ENCODE measurements at places on chromosomes 6 and 20. TPM values are rescaled to one million over a fixed set of nuclear protein-coding genes. Genes with fewer than 3 reads are reported as not detected.

GRCh38 chr6:160462551-160463109 lies 114.5 kb downstream of the SLC22A3 start:
- DNase-seq: peak; percentile 76

Gene ID4
- not detected for total RNA-seq

Gene KCNK16
- not detected for total RNA-seq

Gene CENPW
- total RNA-seq: 35.0 TPM

Gene SLC9A8
- total RNA-seq: 16.5 TPM

Gene BPIFB1
- not detected for total RNA-seq

DNA sequence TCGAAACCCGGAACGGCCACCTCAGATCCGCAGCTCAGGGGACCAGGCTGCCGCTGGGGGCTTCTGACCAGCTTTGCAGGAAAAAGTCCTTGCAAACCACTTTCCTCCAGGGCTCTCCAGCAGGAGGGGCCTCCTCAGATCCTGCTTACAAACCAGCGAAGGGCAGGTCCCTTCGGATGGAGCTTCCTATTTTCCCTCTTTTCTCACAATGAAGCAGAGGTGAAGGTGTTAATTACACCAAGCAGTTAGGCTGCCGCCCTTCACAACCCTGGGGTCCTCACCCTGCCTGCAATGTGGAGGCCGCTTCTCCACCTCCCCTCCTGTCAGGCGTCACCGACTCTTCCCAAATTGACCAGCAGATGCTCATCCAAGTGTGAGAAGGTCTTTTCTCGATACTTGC lies 5.7 kb downstream of the ARHGAP40 start:
- no peak for DNase-seq

GRCh38 chr6:102223942-102224341 lies 830.4 kb downstream of the GRIK2 start:
- no peak for DNase-seq

GRCh38 chr6:125780540-125781313 lies 10.0 kb upstream of the NCOA7 start:
- DNase-seq: peak; percentile 92

DNA sequence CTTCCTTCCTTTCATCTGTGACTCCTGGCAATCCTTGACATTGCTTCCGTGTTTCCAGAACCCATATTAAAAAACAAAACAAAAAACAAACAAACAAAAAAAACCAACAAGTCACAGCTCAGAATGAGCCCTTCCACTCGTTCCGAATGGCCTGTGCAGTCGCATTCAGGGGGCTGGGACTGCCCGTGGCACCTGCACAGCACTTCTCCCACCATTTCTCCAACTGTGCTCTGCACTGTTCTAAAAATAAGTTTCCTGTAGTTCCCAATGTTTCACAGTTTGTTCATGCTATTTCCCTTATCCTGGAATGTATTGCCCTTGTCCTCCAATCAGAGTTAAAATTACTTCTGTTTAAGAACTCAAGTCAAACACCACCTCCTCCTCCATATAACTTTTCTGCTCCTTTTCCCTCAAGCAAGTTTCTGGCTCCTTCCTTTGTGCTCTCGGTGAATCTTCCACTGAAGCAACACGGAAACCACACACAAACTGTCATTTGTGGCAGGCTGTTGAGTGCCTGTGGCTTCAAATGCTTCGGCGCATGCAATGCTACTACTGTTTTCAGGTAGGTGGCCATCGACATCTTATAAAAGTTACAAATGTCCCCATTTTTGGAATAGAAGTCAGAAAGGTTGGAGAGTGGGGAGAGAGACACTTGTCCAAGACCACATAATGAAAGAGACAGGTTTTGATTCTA lies 57.7 kb downstream of the PDE10A start:
- no peak for DNase-seq

GRCh38 chr20:17343656-17344452 lies 117.0 kb downstream of the PCSK2 start:
- DNase-seq: no peak

GRCh38 chr6:134464690-134465411 lies 146.9 kb upstream of the SGK1 start:
- peak; percentile 76 for DNase-seq

- no peak for DNase-seq
Measured at GRCh38 chr20:3603108-3603507, 60.1 kb downstream of the GFRA4 start.

DNA sequence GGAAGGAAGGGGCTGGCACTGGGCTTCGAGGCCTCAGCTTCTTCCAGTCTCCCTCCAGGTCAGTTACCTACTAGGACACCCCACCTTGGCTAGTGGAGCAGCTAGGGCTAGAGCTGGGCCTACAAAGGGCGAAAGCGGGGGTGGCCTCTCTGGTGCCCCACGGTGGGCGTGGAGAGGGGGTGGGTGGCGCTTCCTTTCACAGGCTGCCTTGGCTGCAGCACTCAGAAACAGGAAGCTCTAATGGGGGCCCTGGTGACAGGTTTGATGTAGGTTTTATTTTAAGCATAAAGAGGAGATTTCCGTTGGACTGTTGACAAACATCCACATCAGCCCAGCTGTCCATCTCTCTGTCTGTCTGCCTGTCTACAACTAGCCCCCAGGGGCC lies 13.4 kb downstream of the FAM110A start:
- no peak for DNase-seq

DNA sequence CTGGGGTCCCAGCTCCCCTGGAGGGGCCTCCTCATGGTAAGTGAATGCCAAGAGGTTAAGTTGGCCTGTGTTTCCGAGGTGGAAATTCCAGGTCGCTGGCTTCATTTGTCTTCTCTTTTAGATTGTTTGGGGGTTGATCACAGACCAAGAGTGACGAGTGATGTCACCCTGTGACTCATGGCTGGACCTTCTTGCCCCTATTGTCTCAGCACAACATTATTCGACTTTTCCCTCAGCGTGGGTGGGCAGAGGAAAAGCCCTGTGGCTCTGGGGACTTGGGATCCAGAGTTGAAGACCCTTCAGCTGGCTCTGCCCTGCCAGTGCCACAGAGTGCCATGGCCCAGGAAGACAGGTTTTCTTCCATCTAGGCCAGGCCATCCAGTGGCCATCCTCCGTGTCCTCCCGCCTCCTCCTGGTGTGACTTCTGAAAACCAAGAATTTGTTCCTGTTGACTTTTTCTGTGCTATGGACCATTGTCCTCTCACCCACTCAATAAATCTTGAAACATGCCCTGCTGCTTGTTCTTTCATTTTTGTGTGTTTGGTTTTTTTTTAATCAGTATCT lies 15.4 kb upstream of the SNHG17 start:
- DNase-seq: no peak

Gene CTCFL
- not detected for total RNA-seq

DNA sequence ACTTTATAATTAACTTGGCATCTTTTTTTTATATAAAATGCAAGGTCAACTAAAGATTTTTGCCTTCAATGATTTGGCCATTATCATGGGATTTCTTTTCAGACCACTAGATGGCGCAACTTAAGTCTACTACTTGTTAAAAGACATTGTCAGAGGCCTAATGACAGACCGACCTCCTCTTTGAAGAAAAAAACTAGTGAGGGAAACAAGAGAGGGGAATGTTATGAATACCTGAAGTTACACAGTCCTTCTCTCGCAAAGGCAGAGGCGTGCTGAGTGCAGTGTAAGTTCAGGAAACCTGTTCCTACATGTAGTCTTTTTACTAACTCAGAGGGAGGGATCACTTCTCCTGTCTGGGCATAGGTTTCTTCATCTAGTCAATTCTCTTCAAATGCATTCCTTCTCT lies 9.3 kb downstream of the TRAPPC3L start:
- peak; percentile 70 for DNase-seq

Gene LY6G5C
- total RNA-seq: 0.64 TPM

DNA sequence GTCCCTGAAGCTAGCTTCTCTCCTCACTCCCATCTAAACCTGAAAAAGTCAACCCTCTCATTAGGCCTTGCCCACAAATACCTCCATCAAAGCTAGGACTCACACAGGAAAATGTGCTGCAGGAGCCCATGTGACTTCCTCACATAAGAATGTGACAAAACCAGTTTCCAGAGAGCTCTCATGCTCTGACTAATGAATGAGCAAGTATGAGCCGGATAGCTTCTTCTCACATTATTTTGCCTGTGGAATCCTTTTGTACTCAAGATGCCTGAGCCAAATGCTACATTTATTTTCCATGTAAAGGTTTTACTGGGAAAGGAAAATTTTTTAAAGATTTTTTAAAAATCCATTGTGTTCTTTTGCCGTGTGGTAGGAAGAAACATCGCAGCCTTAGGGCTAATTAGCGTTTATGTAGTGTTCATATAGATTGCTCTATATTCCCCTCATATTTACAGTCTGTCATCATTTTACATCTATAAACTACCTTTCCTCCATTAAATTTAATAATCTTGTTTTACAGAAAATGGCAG lies 68.6 kb upstream of the CCN6 start:
- peak; percentile 66 for DNase-seq

Gene EHMT2
- total RNA-seq: 20.2 TPM

GRCh38 chr6:167508919-167509852 lies 184.3 kb downstream of the TTLL2 start:
- no peak for DNase-seq

- DNase-seq: peak; percentile 30
Measured at GRCh38 chr6:147958683-147959082, 384.0 kb upstream of the SASH1 start.

DNA sequence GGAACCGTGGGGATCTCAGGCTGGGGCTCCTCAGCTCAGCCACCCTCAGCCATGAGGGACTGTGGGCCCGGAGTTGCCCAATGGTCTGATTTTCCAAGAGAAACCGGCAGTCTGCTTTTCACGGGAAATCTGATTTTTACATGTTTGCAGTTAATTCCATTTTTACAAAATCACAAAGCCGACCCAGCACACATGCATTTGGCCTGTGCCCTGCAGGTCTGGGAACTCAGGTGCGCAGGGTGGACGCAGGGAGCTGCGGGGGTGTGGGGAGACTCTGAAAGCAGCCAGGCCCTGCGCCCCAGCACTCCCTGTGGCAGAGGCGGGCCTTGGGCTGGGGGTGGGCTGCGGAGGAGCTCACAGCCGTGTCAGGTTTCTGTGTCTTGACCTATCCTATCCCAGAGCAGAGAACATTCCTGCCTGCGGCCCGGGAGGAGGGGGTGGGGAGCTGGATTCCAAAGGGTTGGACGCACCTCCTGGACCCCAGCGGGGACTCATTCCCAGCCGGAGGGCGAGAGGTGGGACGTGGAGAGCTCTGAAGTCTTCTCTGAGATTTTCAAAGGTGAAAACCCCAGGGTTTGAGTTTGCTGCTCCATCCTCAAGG lies 60.6 kb downstream of the ADNP start:
- no peak for DNase-seq

- no peak for DNase-seq
Measured at GRCh38 chr6:22651731-22652130, 82.4 kb downstream of the HDGFL1 start.

- no peak for DNase-seq
Measured at GRCh38 chr6:35052694-35053565, 88.2 kb downstream of the TCP11 start.

Gene PHACTR2
- 34.4 TPM for total RNA-seq

Gene ETV7
- total RNA-seq: 0.20 TPM

GRCh38 chr6:27541212-27541932 lies 68.5 kb upstream of the ZNF184 start:
- DNase-seq: peak; percentile 42

- DNase-seq: no peak
Measured at GRCh38 chr6:37762806-37763205, 56.7 kb upstream of the ZFAND3 start.

Gene CST5
- not detected for total RNA-seq

Gene PRDM13
- total RNA-seq: not detected

Gene RCAN2
- 0.09 TPM for total RNA-seq

DNA sequence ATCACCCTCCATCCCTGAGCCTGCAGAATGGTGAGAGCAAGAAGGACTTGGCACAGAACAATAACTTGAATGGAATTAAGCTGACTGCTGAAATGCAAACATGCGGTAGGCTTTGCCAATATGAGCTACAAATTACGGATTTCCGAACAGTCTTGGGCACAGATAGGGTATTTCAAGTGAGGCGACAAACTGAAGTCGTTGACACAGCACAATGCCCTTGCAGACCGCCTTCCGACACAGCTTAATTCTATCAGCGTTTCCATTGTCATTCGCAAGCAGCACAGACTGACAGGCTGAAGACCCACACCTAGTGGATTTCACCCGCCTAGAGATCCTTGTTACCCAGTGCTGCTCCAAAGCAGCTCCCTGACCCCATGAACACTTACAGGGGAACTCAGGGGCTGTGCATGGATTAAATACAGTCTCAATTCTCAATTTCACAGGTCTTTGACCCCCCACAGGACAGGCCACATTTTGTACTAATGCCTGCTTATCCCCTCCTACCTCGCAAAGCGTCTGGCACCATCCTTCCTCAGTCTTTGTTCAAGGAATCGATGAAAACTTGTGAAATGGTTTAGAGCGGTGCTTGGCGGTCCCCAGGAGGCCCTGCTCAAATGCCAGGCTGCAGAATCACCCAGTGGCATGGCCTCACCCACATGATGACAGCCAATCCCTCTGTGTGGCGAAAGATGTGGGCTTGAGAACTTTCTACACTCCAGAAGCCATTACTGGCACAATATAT lies 34.6 kb downstream of the RAMACL start:
- no peak for DNase-seq

All from MCF 10A (cell line).